HCEC 1CT (cell line): ENCODE measurements at places on chromosomes 12 and 14.
A peak's percentile ranks its signal among the peaks of the same experiment; 100 is the strongest.

GRCh38 chr14:34180434-34180833, 229.6 kb upstream of the EGLN3 start:
- DNase-seq = no peak

DNA sequence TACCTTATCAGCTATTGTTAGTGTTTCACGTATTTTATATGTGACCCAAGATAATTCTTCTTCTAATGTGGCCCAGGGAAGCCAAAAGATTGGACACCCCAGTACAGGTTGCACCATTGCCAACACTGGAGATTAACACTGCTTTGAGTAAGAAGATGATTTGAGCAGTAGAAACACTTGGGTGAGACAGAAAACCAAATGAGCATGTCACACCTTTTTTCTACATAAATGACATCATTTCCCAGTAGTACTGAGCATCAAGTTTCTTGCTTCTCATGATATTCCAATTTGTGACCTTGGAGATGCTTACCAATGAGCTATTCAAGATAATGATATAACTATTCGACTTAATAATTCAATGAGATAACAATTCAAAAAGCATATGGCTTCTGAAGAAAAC, 140.0 kb downstream of the LLPH start:
- no peak for DNase-seq

DNA sequence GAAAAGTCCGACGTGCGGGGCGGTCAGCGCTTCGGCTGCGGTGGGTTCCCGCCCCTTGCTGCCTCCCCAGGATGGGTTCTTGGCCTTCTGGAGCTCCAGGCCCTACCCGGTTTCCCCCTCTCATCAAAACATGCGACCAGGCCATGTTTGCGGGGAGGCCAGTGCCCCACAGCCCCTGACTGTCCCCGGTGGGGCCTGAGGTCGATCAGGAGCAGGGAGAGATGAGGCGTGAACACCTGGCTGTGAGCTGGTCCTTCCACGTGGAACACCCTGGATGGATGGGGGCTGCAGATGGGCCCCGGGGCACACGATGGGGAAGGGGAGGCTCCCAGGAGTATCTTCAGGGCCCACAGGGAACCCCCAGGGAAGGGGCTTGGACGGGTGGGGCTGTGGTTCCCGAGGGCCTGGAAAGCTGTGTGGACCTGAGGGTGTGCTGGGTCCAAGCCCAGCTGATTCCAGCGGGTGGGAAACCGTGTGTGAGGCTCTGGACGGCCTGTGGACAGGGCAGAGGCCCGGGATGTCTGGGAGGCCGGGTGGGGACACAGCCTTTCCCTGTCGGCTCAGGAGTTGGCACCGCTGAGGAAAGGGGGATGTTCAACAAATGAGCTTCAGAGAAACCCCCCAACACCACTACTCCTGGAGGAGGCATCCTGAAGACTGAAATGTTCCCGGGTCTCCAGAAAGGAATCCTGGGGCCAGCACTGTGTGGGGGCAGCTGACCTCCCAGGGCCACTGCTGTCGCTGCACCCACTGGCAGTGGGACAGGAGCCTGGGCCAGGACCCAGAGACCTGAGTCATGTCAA, 187.0 kb upstream of the C14orf180 start:
- DNase-seq = no peak

DNA sequence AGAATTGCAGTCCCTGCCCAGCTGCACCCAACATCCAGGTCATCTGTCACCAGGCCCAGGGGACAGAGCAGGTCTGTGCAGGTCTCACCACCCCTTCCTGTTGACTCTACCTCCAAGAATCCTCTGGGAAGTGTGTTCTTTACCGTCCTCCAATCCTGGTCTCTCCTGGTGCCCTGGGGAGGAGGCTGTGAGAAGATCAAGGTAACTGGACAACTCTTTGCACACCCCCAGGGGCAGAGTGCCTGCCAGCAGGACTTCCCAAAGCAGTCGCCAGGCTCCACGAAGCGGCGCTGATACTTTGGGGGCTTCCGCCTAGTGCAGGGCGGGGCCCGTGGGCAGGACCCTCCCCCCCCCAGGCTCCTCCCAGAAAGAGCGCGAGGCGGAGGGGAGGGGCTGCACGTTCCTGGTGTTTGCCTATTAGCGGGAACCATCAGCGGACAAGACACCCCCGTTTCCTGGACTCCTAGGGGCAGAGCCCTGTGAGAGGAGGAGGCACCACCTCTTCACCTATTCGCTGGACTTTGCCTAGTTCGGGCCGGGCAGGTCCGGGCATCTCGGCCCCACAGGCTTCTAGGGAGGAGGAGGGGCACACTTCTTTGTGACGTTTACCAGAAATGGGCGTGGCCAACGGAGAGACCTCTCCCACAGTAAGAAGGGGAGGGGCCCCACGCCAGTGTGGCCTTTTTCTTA, 918.0 kb downstream of the AACS start:
- DNase-seq = no peak

- DNase-seq = peak; percentile 55
Observed at GRCh38 chr14:89509891-89510290, 92.9 kb upstream of the FOXN3 start.

DNA sequence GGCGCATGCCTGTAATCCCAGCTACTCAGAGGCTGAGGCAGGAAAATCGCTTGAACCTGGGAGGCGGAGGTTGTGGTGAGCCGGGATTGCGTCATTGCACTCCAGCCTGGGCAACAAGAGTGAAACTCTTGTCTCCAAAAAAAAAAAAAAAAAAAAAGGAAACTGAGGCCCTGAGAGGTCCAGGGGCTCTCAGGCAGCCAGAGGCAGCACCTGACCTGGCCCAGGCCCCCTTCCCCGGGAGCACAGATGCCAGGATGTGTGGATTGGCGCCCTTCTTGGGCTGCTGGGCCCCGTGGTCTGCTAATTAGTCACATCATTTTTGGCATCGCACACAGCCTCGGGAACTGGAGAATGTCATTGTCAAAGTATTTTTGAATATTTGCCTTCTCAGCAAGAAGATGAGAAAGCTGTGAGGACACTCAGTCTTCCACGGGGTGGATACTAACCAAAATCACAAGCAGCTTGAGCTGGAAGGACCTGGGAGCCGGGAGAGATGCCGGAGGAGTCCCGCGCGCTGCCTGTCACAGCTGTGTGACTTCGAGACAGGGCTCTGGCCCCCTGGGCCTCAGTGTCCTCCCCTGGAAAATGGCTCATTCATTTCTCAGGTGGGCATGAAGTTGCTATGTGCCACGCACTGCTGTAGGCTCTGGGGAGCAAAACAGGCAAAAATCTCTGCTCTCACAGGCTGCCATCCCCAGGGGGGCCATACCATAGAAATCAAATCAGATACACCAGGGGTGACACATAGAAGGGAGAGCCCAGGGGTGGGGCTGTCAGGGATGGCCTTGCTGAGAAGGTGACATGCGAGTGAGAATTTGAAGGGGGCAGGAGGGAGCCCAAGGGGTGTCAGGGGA, 12.5 kb upstream of the RCOR1 start:
- DNase-seq = peak; percentile 64

DNA sequence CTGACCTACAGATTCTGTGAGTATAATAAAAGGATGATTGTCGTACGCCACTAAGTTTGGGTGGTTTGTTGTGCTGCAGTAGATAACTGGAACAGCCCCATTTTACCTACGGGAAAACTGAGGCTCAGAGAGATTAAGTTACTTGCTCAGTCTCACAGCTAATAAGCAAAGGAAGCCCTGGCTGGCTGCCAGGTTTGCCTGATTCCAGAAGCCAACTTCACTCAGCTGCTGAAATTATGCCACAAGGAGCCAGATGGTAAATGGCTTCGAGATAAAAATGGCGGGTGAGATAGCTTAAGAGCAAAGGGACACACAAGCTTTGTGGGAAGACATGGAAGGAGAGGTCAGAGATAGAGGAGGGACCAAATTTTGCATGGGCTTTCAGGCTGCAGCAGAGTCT, 191.5 kb upstream of the NOS1 start:
- DNase-seq = no peak

DNA sequence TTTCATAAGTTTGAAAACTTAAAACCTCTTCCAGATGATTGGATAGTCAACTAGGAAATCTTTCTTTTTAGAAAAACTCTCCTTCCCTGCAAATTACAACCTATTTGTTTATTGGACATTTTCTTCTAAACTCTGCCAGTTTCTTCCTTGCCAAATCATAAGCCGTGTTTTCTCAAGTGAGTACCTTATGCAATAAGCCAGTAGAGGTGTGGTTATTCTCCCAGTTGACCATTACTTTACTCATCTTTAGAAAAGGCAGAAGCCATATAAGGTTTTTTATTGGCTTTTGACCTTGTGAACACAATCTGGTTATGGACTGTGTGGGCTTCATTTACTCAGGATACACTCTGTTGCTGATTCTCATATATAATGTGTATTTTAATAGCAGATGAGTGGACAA, 14.6 kb downstream of the ACTR6 start:
- no peak for DNase-seq

DNA sequence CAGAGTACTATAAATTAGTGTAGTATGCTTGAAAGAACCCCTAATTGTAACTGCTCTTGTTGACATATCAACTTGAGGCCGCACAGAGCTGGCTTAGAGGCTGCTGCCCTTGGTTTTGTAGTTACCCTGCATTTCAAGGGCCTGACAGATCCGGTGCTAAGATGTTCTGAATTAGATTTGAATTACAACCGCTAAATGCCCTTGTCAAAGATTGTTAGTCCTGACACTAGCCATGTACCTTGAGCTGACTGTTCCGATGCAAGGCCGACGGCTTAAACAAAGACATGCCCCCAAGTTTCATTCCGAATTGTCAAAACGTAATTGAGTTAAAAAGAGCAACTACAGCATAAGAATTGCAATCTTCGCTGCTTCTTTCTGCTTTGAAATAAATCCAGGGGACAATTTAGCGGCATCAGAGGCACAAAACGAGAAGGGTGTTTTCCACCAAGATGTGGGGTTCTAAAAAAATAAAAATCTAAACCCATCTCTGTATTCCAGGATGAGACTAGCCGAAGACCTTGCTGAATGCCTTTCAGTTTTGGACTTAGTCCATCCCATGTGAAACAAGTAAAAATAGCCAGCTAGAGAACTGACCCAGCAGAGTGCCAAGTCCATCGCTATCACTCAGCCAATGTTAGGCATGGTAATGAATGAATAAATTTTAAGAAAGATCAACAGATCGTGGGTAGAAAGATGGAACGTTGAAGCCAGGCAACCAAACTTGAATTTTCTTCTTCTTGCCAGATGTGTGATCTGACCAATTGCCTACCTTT, 148.7 kb downstream of the DICER1 start:
- DNase-seq = no peak

DNA sequence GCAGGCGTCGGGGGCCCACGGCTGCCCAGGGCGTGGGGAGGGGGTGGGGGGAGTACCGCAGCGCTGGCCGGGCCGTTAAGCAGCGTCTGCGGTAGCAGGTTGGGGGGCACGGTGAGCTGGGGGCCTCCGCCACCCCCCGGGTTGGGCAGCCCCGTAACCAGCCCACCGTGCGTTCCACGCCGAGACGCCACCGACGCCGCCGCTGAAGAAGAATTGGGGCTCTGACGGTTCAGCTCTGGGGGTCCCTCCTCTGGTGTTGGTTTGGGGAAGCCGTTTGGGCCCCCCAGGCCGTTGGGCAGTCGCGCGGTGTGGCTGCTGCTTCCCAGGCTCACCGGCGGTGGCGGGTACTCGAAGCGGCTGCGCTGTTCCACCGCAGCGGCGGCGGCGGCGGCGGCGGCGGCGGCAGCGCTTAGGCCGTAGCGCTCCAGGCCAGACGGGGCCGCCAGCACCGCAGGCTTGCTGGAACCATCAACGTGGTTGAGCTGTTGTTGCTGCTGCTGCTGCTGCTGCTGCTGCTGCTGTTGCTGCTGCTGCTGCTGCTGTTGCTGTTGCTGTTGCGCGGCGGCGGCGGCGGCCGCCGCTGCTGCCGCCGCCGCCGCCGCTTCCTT, 1.5 kb downstream of the IRF2BPL start:
- peak; percentile 62 for DNase-seq

GRCh38 chr12:24854908-24855307, 94.0 kb downstream of the BCAT1 start:
- DNase-seq = peak; percentile 18

- peak; percentile 62 for DNase-seq
Observed at GRCh38 chr14:29927376-29928116, at the start of gene PRKD1. Gene PRKD1, minus strand, starts transcription at chr14:29927847.

DNA sequence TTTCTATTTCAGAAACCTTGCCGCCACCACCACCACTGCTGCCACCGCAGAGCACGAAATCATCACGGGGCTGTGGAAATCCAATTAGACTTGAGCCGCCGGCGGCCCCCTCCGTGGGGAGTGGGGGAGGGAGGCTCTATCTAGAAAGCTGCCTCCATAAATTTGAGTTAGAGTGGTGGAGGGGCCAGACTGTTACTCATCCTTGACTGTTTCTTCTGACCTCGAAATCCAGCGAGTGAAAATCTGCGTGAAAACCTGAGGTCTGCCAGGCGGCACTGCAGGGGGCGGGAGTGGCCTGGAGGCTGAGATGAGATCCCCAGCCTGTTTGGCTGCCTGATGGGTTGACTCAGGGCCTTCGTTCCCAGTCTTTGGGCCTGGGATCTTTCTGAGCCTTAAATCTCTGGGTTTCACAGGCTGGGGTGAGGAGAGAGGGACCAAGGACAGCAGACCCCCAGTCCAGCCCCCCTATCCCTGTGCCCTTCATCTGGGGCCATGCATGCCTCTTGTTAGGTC, 29.9 kb downstream of the TSPAN9 start:
- DNase-seq = no peak

DNA sequence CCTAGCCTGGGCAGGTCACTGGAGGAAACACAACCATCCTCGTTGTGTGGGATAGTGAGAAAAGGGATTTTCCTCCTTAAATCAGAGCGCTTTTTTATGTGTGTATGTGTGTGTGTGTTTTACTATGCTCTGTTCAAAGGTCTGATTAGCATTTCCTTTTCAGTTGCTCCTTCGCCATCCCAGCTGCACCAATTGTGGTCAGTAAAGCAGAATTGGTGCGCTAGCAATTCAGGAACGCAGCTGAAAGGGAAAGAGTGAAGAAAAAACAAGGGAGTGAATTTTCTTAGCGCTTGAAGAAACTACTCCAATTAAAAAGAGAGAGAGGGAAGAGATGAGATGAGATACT, 173.3 kb upstream of the PARP11 start:
- DNase-seq = no peak
